Effector memory CD4-positive, alpha-beta T cell (primary cell): ENCODE measurements at places on chromosomes 5 and 9.

DNA sequence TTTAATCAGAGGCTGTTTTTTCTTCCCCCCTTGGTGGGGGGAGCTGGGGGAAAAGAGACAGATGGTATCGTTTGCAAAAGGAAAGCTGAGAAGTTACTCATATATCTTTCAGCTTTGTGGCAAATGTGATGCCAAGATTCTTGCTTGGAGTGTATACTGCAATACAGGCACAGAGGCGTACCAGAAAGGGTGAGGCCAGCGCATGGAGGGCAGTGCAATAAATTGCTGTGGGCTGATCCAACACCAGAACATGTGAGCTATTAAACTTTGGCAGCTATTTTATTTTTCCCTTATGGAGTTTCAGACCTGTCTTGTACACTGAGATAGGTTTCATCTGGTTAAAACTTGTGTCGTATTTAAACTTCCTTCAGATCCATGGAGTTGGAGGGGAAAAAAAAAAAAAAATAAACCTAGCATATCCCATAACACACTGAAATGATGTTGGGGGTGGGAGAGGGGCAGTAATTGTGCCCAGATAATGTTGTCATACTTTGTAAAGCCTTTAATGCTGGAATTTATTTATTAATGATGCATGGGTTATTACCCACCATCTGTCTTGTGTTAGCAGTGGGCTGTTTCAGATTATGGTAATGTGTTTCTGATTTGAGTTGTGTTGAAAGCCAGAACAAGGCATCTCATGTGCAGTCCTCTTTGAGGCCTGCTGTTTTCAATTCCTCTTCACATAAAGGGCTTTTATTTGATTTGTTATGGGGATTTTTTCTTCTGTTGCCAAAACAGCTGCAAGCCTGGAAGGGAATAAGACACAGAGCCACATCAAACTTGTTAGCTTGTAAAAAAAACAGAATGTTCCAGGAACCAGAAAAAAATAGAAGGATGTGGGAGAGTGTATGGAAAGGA lies 891.3 kb downstream of the TLE1 start:
- H3K27me3 ChIP-seq, result no peaks in the 10 kb centered on the region
- no peak overlapping the region for H3K4me3 ChIP-seq
- no peaks in the 10 kb centered on the region for H3K36me3 ChIP-seq
- no peak for DNase-seq

DNA sequence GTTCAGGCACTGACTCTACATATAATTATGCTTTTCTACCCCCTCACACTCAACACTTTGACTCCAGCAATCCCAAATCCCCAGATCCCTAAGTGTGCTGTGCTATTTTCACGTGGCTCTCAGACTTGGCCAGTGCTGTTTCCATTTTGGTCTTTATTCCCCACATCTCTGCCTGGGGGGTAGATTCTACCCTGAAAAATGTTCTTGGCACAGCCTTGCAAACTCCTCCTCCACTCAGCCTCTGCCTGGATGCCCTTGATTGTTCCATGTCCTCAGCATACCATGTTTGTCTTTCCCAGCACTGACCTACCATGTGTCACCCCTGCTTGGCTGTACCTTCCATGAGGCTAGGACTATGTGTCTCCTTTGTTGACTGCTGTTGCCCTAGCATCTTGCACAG lies 43.0 kb downstream of the FXN start:
- H3K27ac ChIP-seq, result no peak overlapping the region
- no peaks in the 10 kb centered on the region for H3K4me1 ChIP-seq
- no peak overlapping the region for H3K4me3 ChIP-seq

- H3K4me3 ChIP-seq, result no peak overlapping the region
- H3K4me1 ChIP-seq, result no peaks in the 10 kb centered on the region
- DNase-seq, result no peak
- no peaks in the 10 kb centered on the region for H3K36me3 ChIP-seq
Measured at GRCh38 chr5:32712481-32713360, 1.6 kb downstream of the NPR3 start.

- H3K27me3 ChIP-seq, result no peaks in the 10 kb centered on the region
- DNase-seq, result no peak
- H3K36me3 ChIP-seq, result no peaks in the 10 kb centered on the region
- H3K4me1 ChIP-seq, result no peaks in the 10 kb centered on the region
Measured at GRCh38 chr5:71939452-71940230, 167.6 kb upstream of the MAP1B start.

- no peak overlapping the region for H3K4me3 ChIP-seq
- no peaks in the 10 kb centered on the region for H3K4me1 ChIP-seq
- no peak overlapping the region for H3K27ac ChIP-seq
- no peaks in the 10 kb centered on the region for H3K27me3 ChIP-seq
- H3K36me3 ChIP-seq, result no peaks in the 10 kb centered on the region
- no peak for DNase-seq
Measured at GRCh38 chr5:147863454-147864158, 14.9 kb upstream of the SCGB3A2 start.

DNA sequence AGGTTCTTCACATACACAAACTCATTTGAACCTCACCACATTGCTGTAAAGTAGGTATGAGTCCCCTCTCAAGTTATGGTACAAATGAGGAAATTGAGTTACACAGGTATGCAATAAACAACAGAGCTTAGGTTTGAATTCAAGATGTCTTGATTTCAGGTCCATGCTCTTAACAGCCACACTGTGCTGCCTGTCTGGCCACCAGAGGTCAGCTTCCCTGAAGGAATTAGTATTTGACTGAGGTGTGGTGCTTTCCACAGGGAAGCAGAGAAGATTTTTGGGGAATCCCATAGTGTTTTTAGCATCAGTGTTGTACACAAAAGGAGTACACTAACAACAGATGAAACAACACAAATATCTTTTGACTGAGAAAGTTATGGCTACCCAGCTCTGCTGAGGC lies 94.4 kb upstream of the ITGA1 start:
- H3K27me3 ChIP-seq, result no peaks in the 10 kb centered on the region
- H3K27ac ChIP-seq, result no peak overlapping the region
- H3K4me3 ChIP-seq, result no peak overlapping the region
- no peaks in the 10 kb centered on the region for H3K4me1 ChIP-seq

- H3K4me3 ChIP-seq, result no peak overlapping the region
- DNase-seq, result no peak
- no peaks in the 10 kb centered on the region for H3K36me3 ChIP-seq
- peaks cover 16% of the 10 kb centered on the region for H3K4me1 ChIP-seq
- H3K27ac ChIP-seq, result no peak overlapping the region
Measured at GRCh38 chr9:94948567-94949235, 222.2 kb downstream of the AOPEP start.

- H3K27ac ChIP-seq, result no peak overlapping the region
- no peak for DNase-seq
- H3K36me3 ChIP-seq, result no peaks in the 10 kb centered on the region
- no peaks in the 10 kb centered on the region for H3K4me1 ChIP-seq
- no peaks in the 10 kb centered on the region for H3K27me3 ChIP-seq
Measured at GRCh38 chr5:159424123-159424522, 93.8 kb upstream of the IL12B start.

DNA sequence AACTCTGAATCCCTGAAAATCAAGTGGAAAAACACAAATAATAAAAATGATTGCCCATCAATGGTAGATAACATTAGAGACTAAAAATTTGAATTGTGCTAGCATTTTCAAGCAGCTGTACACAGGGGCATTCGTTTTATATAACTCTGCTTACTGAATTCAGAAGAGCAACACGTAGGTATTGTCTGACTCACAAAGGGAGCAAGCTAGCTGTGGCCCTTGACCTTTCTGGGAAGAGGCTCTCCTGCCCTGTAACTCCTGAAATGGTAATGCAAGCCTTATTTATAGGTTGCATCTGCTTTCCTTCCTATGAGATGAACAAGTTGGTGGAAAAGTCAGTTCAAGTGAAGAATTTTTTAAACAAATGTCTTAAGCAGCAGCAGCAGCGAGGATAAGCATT lies 218.7 kb upstream of the EFNA5 start:
- H3K27ac ChIP-seq, result no peak overlapping the region
- no peaks in the 10 kb centered on the region for H3K4me1 ChIP-seq
- no peak overlapping the region for H3K4me3 ChIP-seq
- H3K27me3 ChIP-seq, result no peaks in the 10 kb centered on the region
- no peak for DNase-seq

DNA sequence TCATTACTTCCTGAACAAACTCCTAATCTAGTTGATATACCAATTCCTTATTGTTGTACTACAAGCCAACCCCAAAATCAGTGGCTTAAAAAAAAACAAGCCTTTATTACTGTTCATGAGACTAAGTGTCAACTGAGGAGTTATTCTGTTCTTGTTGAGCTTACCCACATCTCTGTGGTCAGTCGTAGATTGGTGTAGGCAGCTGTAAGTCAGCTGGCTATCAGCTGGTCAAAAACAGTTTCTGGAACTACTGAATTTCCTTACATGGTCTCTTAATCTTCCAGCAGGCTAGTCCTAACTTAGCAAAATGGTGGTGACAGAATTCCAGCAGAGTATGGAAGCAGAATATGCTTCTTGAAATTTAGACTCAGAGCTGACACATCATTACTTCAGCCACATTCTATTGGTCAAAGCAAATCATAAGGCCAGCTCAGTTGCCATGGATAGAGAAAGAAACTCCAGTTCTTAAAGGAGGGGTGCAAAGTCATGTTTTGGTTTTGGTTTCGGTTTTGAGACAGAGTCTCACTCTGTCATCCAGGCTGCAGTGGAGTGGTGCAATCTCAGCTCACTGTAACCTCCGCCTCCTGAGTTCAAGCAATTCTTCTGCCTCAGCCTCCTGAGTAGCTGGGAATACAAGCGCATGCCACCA lies 386.1 kb upstream of the MPDZ start:
- H3K27me3 ChIP-seq, result no peaks in the 10 kb centered on the region
- no peak overlapping the region for H3K27ac ChIP-seq
- H3K36me3 ChIP-seq, result no peaks in the 10 kb centered on the region
- no peak for DNase-seq
